SK-N-SH (cell line): ENCODE measurements at places on chromosomes 1 and 21. TPM values are rescaled to one million over a fixed set of nuclear protein-coding genes. Genes with fewer than 3 reads are reported as not detected.
A peak's percentile ranks its signal among the peaks of the same experiment; 100 is the strongest.

DNA sequence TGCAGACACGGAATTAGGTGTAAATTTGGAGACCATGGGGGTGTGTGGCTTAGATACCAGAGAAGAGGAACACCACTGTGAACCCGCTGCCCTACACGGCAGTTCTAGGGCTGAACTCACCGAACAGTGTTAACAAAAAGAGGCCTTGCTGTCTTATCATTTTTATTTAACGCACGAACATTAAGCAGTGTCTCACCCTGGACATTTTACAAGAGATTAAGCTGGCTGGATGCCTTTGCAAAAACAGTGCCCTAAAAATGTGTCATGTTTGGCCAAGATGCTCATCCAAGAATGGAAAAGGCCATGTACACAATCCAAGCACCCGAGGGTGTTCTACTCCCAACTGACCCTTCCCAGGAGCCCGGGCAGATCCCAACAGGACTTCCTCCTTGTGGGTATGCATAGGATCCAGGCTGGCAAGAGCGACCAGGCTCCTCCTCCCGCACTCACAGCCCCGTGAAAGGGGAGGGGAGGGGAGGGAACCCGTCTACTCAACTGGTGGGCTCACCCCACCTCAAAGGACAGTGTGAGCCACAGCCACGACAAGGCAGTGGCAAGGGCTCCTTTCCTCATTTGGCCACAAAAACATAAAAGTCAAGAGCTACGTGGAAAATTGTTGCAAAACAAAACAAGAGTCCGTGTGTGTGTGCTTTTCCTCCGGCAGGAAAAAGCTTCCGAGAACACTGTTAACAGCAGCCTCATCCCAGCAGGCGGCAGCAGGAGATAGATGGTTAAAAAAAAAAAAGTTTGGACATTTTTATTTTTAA is 20.3 kb downstream of the C2CD2 start:
- no peaks in the 10 kb centered on the region for H3K36me3 ChIP-seq
- H3K27ac ChIP-seq, result peak overlapping the region; percentile 43
- H3K4me3 ChIP-seq, result peak overlapping the region; percentile 30
- peak; percentile 48 for DNase-seq

- peak; percentile 74 for DNase-seq
- H3K27ac ChIP-seq, result peak overlapping the region; percentile 80
- peaks cover 3% of the 10 kb centered on the region for H3K4me1 ChIP-seq
- H3K27me3 ChIP-seq, result no peaks in the 10 kb centered on the region
- H3K36me3 ChIP-seq, result peaks cover 82% of the 10 kb centered on the region
- no peak overlapping the region for H3K4me3 ChIP-seq
These were observed 22.7 kb downstream of the UTP25 start for GRCh38 chr1:209850342-209850979.

- H3K27me3 ChIP-seq, result no peaks in the 10 kb centered on the region
- H3K27ac ChIP-seq, result no peak overlapping the region
These were observed 393.5 kb upstream of the ADGRL2 start for GRCh38 chr1:81407000-81407821.

DNA sequence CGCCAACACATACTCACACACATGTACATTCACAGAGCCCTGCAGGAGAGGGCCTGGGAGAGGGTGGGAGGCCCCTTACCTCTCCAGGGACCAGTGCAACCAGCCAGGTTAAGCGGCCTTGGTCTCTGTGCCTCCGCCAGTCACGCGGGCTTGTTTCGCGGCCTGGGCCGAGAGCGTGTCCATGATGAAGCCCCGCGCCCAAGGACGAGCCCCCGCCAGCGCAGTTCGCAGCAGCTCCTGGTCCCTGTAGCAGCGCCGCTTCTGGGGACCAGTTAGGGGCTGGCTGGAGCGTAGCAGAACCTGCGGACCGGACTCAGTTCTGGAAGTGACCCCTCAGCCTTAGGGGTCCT is 7.3 kb upstream of the FAM167B start:
- H3K27ac ChIP-seq, result no peak overlapping the region
- H3K4me3 ChIP-seq, result no peak overlapping the region
- peaks cover 13% of the 10 kb centered on the region; the same call in 1 of the 2 replicates for H3K4me1 ChIP-seq
- no peak for DNase-seq

DNA sequence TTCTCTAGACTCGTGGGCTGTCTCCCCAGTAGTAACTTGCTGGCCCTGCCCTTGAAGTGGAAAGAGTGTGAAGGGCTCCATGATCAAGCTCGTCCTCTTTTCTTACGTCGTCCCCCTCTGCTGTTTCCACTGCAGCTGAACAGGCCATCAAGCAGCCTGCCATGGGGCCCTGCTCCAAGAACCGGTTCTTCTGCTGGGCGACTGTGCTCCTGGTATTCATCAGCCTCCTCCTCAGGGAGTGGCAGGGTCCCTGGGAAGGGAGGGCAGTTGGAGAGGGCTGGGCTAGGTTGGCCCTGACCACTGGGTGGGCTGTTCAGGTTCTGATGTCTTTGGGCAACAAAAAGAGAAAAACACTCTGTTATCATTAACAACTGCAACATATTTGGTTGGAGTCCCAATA is 151.5 kb downstream of the FCRL5 start:
- no peaks in the 10 kb centered on the region for H3K36me3 ChIP-seq
- H3K4me3 ChIP-seq, result no peak overlapping the region
- peaks cover 10% of the 10 kb centered on the region; the same call in 1 of the 2 replicates for H3K27me3 ChIP-seq
- no peak overlapping the region for H3K27ac ChIP-seq

DNA sequence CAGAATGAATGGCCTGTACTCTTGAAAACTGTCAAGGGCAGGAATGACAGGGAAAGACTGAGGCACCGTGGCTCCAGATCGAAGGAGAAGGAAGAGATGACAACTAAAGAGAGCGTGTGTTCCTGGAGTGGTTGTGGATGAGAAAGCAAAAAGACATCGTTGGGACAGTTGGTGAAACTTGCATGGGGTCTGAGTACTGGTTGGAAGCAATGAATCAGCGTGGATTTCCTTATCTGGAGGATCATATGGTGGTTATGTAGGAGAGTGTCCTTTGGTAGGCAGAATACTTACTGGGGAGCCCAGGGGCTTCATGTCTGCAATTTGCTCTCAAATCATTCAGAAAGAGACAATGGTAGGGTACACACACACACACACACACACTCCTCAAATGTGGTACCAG is 13.9 kb downstream of the LEMD1 start:
- no peak overlapping the region for H3K27ac ChIP-seq
- H3K4me3 ChIP-seq, result no peak overlapping the region
- DNase-seq, result no peak
- no peaks in the 10 kb centered on the region for H3K4me1 ChIP-seq
- H3K27me3 ChIP-seq, result peaks cover 7% of the 10 kb centered on the region; the same call in 1 of the 2 replicates
- no peaks in the 10 kb centered on the region for H3K36me3 ChIP-seq

DNA sequence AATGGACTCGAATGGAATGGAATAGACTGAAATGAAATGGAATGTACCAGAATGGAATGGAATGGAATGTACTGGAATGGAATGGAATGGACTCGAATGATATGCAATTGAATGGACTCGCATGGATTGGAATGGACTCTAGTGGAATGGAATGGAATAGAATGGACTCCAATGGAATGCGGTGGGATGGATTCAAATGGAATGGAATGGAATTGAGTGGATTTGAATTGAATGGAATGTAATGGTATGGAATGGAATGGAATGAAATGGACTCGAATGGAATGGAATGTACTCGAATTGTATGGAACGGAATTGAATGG is 99.6 kb upstream of the FBXO28 start:
- no peaks in the 10 kb centered on the region for H3K36me3 ChIP-seq
- H3K4me3 ChIP-seq, result no peak overlapping the region
- no peak for DNase-seq
- no peaks in the 10 kb centered on the region for H3K4me1 ChIP-seq

- H3K4me3 ChIP-seq, result no peak overlapping the region
- H3K27ac ChIP-seq, result no peak overlapping the region
- DNase-seq, result no peak
- no peaks in the 10 kb centered on the region for H3K4me1 ChIP-seq
- no peaks in the 10 kb centered on the region; the same call in 1 of the 2 replicates for H3K36me3 ChIP-seq
These were observed 153.4 kb downstream of the PIGK start for GRCh38 chr1:77065693-77066342.

- H3K4me1 ChIP-seq, result peaks cover 70% of the 10 kb centered on the region
- DNase-seq, result peak; percentile 63
- no peak overlapping the region for H3K27ac ChIP-seq
- H3K27me3 ChIP-seq, result no peaks in the 10 kb centered on the region
These were observed 20.0 kb downstream of the ADARB1 start for GRCh38 chr21:45094412-45094811.

DNA sequence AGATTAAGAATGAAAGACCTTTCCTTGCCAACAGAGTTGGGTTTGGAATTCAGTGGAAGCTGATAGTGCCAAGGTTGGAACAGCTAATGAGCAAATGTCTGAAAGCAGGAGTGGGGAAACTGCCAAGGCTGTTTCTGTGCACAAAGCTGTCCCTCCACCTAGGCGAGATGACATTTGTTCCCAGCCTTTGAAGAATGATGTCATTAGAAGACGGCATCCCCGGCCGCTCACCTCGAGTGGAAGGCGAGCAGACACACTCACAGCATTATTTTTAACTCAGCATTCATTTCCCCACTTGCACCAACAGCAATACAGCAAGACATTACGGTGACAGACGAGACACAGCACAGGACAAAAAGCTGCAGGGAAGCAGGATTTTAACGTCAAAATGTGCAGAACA is 463.9 kb downstream of the PCP4 start:
- no peak overlapping the region for H3K27ac ChIP-seq
- no peak overlapping the region for H3K4me3 ChIP-seq
- no peaks in the 10 kb centered on the region for H3K36me3 ChIP-seq
- no peak for DNase-seq
- H3K4me1 ChIP-seq, result peaks cover 3% of the 10 kb centered on the region; the same call in 1 of the 2 replicates
- no peaks in the 10 kb centered on the region for H3K27me3 ChIP-seq

- H3K27ac ChIP-seq, result no peak overlapping the region
- no peak for DNase-seq
- no peaks in the 10 kb centered on the region for H3K27me3 ChIP-seq
These were observed 27.0 kb downstream of the KIAA0319L start for GRCh38 chr1:35530168-35530567.

- H3K27me3 ChIP-seq, result peaks cover 35% of the 10 kb centered on the region
- H3K27ac ChIP-seq, result no peak overlapping the region
- no peak overlapping the region for H3K4me3 ChIP-seq
- peaks cover 13% of the 10 kb centered on the region; the same call in 1 of the 2 replicates for H3K4me1 ChIP-seq
These were observed 8.2 kb downstream of the HAPLN2 start for GRCh38 chr1:156627313-156627880.

Gene FCRL1
- polyA plus RNA-seq, result not detected in 2 replicates

Gene TFAP2E
- polyA plus RNA-seq, result 0.59 and 0.68 TPM in 2 replicates

Gene CFHR5
- polyA plus RNA-seq, result not detected in 2 replicates

Gene ADGRB2
- 10.6 and 13.0 TPM in 2 replicates for polyA plus RNA-seq

Gene NBPF3
- polyA plus RNA-seq, result 6.4 and 8.7 TPM in 2 replicates

Gene TFF2
- polyA plus RNA-seq, result not detected in 2 replicates

Gene NUDT17
- 7.8 and 8.1 TPM in 2 replicates for polyA plus RNA-seq

Gene DNAJC6
- 1.9 and 2.5 TPM in 2 replicates for polyA plus RNA-seq

Gene DNAJC8
- polyA plus RNA-seq, result 50.9 and 60.2 TPM in 2 replicates

Gene PKLR
- polyA plus RNA-seq, result 0.03 TPM in 1 of 2 replicates, not detected in the other
